ENCODE measurements at places on chromosomes 5 and 9.

DNA sequence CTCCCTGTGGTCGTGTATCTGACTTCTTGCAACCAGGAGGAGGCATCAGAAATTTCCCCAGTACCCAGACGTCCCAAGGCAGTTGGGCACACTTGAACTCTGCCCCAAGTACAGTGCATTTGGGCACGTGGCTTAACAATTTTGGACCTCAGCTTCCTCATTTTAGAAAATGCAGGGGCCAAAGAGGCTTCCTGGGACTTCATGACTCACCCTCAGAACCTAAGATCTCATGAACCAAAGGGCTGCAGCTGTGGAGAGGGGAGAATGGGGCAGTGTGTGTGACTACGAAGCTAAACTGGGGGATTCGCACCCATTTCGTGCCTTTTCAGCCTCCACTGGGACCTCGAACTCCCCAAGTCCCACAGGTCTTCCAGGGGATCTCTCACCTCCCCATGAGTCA, 59.2 kb downstream of the SYK start:
- DNase-seq, result no peak

DNA sequence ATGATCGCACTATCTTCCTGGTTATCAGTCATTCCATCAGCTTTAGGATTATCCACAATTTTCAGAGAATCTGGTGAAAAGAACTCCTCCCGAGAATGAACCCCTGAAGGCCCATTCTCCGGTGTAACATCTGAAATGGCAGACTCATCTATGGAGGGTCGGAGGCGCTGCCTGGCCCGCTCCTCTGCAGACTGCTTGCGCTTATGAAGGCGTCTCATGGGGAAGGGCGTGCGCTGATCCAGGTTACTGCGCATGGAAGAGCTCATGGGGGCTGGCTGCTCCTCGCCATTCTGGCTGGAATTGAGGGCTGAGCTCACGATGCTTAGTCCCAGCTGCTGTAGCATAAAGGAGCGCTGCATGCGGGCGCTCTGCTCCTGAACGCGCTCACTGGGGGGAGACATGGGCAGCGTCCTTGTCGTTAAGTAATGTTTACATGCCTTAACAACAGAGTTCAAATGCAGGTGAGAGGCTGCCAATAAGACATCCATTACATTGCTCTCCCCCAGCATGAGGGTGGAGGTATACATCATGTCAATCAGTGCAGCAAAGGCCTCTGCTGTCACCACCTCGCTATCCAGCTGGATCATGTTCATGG, 19.4 kb downstream of the GRHPR start:
- no peak for DNase-seq

DNA sequence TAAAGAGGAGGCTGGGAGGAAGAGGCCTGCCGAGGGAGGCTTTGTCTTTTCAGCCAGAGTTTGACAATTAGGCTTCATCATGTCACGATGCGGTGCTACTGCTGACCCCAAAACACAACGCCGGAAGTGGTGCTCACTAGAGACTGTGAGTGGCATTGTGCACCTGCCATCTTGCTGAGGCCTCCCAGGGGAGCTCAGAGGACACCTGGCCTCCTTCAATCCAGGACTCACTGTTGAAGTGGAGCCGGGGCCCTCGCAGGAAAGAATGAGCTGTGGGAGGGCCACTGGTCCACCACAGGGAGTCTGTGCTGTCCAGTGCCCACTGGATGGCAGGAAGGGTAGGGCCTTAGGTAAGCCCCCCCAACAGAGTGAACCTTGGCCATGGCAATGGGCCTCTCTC, 12.7 kb upstream of the SLC25A48 start:
- DNase-seq, result no peak

DNA sequence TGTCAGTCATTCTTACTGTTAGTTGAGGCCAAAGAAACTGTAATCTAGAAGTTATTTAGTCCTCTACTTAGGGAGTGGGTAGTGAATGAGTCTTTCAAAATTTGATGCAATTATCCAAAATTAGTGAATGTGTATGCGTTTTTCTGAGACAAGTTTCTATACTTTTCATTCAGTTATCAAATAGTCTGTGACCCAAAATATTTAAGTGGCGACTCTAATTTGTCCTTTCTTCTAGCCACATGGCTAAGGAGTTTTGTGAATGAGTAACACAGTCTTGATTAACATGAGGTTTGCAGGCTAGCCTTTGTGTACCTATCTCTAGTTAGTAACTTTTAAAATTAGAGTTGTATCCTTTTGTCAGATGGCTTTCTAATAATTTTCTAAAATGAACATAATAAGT, 45.6 kb downstream of the COMMD10 start:
- peak; percentile 57 for DNase-seq

DNA sequence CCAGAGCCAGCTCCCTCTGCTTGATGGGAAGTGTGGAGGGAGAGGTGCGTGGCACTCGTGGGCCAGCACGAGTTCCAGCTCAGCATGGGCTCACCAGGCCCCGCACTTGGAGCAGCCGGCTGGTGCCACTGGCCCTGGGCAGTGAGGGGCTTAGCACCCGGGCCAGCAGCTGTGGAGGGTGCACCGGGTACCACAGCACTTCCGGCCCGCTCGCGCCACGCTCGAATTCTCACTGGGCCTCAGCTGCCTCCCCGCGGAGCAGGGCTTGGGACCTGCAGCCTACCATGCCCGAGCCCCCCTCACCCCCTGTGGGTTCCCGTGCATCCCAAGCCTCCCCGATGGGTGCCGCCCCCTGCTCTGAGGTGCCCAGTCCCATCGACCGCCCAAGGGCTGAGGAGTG, 98.4 kb downstream of the DCP2 start:
- no peak for DNase-seq

DNA sequence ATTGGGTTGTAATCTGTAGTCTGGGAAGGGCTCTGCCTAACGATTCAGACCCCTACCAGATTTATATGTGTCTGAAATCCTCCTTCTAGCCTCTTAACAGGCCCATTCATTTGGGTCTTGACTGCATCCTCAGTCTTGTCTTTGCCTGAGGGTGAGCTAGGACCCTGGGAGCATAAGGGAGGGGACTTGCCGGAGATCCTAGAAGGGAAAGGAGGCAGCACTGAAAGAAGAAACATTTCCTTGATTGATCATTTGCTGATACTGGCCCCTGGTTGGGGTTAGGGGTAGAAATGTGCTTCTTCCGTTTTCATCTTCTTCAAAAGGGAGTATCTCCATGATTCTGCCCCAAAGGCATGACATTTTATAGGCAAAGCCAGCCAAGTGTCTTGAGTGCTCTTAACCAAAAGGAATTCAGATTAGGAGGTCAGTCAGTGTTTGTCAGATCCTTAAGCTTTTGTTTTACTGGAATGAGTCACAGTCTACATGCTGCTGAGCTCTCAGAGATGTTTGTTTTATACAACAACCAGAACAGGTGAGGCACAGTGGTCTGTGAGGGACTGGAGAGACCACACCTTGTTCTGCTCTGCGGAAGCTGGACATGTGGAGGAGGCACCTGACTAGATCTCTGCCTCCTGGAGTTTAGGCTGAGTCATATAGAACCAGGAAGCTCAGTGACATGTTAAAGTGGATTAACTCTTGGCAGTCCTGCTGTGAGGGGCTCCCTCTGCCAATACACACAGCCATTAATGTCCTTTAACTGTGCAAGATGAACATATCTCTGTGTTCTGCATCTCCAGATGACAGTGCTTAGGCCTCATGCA, 37.7 kb downstream of the PCDHAC2 start:
- DNase-seq, result no peak

GRCh38 chr5:149424371-149425315, 45.6 kb upstream of the IL17B start:
- DNase-seq, result no peak

DNA sequence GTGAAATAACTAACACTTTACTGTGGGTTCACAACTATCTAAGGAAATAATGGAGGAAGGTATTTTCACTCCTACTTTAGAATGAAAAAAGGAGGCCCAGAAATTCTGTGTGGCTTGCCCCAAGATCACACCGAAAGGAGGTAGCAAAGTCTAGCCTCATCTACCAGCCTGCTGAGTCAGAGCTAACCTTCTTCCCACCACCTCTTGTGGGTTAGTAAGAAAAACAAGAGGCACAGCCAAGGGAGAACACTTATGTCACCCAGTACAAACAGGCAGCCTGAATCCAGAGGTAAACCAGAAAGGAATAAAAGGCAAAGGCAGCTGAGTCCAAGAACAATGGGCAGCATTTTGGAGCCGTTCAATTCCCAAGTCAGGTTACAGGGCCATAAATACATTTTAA, 91.9 kb upstream of the RASEF start:
- peak; percentile 4 for DNase-seq

DNA sequence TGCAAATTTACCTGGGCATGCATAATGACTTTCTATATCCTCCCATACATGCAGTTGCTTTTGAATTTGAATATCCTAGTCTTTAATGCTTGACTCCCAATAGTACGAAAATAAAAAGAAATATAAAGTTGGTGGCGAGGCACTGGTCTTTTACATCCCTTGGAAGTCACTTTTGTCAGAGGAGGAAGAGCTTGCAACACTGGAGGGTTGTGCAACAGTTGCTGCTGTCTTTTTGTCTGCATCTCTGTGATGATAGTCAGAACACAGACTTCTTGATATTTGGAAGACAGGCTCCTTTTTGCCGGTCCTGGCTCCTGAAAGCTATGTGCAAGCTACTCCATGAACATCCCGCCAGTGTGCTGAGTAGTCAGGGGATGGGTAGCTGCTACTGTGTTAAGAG, 16.8 kb upstream of the SGCD start:
- DNase-seq, result peak; percentile 6

DNA sequence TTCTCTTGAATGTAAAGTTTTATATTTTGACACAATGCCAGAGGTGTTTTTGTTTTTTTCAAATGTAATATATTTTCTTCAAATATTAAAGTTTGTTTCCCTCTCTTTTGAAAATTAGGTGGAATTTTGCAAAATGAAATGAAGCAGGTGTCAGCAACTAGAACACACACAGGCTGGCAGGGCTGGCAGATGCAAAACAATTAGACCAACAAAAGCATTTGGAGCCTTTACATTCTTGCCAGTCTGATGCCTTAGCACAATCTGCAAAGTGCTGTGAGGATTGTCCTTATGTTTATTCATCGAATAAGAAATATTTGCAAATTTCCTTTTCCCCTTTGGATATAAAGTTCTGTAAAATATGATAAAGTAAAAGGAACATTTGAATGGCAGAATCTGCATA, 1063.9 kb downstream of the CDH9 start:
- no peak for DNase-seq

- DNase-seq, result no peak
These were observed 259.5 kb downstream of the GAS1 start for GRCh38 chr9:86687788-86688187.

DNA sequence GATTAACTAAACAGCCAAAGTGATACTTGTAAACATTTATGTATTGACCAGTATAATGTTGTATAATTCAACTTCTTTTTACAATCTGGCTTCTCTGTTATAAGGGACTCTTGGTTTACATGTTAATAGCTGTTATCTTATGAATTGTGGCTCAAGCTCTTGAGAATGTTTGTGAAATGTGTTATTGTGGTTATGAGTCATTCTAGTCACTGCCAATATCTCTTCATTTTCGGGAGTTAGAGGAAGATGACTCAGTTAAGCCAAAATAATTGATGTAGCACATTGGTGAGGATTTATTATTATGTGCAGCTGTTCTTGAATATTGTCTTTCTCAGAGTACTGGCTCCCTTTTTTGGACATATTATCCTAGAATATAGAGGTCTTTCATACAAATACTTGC, 655.2 kb upstream of the RIOK2 start:
- peak; percentile 92 for DNase-seq

- DNase-seq, result no peak
These were observed 57.0 kb downstream of the CXXC5 start for GRCh38 chr5:139705191-139705590.

- DNase-seq, result no peak
These were observed 176.4 kb downstream of the KIF4B start for GRCh38 chr5:155189981-155190380.

- no peak for DNase-seq
These were observed 145.2 kb upstream of the CCDC152 start for GRCh38 chr5:42611437-42611836.

DNA sequence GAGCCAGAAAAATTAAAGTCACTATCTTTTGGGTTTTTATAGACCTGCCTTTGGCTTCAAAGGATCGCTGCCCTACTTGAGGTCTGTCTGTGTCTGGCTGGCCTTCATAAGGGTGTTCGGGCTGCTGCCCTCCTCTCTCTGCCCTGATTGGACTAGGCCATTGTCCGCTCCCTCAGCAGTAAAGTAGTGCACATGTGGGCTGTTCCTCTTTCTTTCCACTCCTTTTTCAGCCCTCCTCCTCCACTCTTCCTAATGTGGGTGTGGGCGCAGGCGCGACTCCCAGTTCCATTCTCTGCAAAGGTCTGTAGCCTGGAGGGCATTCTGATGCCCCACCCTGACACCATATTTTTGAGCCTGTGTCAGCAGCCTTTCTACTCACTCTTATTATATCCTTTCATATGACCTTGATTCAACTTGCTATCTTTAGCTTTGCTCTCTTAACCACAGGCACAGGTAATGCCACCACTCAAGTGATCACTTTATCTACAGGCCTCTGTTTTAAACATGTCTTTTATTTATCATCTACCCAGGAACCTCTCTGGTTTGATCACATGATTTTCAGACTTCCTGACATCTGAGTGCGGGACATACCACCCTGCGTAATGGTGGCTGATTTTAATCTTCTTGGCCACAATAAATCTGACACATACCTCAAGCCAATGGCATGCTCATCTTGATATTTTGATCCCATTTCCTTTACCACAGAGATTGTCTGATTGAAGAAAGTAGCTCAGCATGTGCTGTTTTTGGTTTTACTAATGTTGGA, 144.5 kb downstream of the AOPEP start:
- peak; percentile 44 for DNase-seq

DNA sequence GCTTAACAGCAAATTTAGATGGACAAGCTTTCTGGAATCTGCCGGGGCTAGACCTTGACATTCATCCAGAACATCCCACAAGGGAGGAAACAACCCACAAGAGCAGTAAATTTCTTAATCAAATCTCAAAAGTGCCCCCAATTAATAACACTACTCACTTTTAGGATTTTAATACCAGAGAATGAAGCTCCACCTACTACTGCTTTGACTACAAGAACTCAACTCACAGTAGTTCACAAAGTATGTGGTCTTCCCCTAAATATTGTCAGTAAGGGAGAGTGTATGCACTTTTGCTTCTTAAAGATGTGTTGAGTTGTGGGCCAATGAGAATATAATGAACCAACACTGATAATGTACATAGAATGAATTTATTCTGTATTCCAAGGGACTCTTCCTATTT, 94.7 kb downstream of the EBF1 start:
- DNase-seq, result no peak

DNA sequence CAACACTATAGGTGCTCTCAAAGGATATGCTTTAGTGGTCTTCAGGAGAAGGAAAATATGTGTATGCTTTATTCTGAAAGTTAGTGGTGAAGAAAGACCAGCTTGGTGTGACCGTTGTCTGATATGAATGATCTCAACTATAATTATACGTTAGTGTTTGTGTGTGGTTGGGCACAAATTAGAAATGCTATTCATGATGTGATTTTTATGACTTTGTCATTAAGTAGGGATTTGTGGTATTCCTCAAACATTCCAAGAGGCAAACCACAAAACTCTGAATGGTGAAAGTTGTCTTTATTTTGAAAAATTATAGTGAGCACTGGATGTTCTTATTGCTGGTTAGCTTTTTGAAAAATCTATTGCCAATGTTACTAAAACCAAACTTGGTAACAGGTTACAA, 6.2 kb upstream of the F2R start:
- peak; percentile 76 for DNase-seq

- DNase-seq, result no peak
These were observed 68.8 kb downstream of the SLC44A1 start for GRCh38 chr9:105313238-105313637.
